ENCODE measurements at places on chromosomes 7 and 10. TPM values are rescaled to one million over a fixed set of nuclear protein-coding genes. Genes with fewer than 3 reads are reported as not detected.

DNA sequence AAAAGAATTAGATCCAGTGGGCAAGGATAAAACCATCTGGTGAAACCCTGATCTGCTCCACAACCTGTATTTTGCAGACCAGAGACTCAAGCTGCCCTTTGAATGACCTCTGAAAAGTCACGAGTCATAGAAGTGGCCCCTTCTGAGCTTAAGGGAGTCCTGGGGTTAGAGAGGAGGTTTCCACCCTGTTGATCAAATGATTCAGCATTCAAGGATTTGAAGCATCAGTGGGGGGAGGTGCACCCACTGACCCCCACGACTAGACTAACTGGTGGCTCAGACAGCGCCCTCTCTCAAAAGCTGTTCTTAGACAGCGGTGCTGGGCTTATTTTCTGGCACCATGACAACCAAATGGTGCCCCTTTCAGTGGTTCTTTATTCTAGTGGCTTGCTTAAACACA lies 44.3 kb downstream of the PLCE1 start:
- no peak for DNase-seq

GRCh38 chr7:101125989-101126650 lies 784 bp upstream of the SERPINE1 start:
- peak; percentile 77 for DNase-seq

DNA sequence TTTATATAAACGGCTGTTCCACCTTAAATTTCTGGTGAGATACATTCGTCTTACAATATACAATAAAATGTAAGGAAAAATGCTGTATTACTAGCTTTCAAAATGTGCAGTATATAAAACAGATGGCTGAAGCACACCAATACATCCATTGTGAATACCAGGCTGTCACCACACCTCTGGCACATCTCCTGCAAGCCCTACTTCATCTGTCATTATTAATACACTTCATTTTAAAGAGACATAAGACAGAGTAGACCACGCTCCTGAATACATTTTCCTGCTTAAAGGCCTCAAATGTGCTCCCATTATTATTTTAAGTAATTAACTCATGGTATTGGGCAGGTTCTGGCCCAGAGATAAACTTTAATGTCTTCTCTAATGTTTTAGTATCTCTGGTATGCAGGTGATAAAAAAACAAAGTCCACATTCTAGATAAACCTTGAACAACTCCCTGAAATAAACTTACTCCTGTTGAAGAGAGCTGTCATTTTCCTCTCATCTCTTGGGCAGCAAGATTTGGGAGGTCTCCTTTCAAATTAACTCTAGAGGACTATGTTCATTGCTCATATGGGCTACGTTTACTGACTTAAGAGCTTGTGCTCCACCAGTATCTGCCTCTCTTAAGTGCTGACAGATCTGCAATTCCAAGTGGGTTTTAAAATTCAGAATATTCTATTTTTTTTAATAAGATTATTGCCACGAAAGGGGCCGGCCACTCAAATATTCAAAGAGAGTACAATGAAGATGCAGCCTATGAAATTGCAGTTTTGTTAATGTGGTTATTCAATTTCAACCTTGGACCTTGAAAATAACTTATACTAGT lies 396.5 kb upstream of the SEMA3D start:
- DNase-seq, result no peak

DNA sequence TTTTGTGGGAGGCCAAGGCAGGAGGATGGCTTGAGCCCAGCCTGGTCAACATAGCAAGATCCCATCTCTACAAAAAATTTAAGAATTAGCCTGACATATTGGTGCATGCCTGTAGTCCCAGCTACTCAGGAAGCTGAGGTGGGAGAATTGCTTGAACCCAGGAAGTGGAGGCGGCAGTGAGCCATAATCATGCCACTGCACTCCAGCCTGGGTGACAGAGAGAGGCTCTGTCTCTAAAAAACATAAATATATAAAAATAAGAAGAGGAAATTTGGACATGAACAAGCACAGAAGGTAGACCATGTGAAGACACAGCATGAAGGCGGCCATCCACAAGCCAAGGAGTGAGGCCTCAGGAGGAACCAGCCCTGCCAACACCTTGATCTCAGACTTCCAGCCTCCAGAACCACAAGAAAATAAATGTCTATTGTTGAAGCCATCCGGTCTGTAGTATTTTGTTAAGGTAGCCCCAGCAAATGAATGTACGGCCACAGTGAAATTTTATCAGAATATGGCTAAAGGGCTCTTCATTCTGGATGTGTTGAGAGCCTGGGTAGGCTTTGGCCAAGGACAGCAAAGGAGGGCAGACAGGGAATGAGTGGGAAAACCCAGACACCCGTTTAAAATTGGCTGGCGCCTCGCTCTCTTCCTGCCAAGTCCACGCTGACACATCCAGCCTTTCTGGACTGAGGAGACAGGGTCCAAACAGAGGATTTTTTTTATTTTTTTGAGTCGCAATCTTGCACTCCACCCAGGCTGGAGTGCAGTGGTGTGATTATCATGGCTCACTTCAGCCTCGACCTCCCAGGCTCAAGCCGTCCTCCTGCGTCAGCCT lies 12.9 kb upstream of the GRID2IP start:
- DNase-seq, result no peak

DNA sequence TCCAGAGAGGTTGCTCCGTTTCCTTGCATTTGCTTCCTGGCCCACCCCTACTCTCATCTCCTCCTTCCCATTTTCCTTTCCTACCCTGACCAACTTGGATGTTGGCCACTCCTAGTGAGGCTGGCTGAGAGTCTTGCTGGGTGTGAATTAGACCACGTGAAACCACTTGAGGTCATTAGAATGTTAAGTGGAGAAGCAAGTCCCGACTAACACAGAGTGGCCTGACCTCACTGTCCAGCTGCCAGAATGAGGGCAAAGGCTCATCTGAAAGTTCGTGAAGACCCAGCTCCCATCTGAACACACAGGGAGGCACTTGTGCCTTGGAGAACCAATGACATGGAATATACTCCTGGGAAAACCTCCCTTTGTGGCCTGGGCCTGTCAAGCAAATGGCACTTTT lies 80.8 kb downstream of the WDR11 start:
- DNase-seq, result no peak

DNA sequence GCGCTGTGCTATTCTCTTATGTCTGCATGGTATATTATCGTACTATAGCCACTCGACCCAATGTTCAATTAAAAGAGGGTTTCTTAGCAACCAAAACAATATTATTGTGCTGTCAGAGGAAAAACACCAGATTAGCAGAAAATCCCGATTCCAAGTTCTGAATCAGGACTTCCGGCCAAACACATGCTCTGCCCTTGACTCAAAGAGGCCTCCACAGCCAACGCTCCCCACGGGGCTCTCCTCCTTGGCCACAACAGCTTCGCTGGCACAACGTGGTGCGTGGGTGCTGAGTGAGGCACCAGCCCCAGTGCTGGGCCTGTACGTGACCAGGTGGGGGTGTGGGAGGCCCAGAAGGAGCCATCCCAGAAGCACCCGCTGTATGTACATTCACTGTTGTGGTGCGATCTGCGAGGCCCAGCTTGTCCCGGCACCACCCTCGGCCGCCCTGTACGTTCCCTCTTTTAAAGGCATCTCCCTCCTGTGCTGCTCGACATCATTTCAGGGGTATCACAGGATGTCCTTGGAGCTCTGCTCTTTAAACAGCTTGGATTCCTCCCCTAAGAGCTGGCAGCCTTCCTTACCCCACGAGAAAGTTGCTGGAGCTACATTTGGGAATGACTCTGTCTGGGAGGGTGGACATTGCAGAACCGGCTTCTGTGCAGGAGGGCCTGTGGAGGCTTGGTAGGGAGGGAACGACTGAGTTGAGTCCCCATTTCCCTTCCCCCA lies 736.2 kb downstream of the PARD3 start:
- peak; percentile 91 for DNase-seq

DNA sequence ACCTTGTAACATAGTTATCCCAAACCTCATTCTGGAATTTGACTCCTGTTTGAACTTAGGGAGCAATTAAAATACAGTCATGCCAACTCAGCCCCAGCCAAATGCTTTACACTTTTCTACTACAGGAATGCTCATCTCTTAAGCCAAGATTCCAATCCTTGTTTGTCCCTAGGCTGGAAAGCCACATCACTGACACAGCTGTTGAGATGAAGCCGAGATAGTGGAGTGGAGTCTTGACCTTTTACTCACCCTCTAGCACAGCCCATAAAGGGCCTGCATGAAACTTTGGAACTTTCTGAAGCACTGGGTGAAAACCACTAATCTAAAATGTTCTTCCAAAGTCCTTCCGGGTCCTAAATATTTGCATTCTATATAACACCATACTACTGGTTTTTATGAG lies 247.3 kb downstream of the ETV1 start:
- peak; percentile 71 for DNase-seq

GRCh38 chr7:84281518-84281917 lies 86.9 kb upstream of the SEMA3A start:
- no peak for DNase-seq

- DNase-seq, result no peak
Observed at GRCh38 chr10:81013771-81014170, 476.1 kb downstream of the SH2D4B start.

DNA sequence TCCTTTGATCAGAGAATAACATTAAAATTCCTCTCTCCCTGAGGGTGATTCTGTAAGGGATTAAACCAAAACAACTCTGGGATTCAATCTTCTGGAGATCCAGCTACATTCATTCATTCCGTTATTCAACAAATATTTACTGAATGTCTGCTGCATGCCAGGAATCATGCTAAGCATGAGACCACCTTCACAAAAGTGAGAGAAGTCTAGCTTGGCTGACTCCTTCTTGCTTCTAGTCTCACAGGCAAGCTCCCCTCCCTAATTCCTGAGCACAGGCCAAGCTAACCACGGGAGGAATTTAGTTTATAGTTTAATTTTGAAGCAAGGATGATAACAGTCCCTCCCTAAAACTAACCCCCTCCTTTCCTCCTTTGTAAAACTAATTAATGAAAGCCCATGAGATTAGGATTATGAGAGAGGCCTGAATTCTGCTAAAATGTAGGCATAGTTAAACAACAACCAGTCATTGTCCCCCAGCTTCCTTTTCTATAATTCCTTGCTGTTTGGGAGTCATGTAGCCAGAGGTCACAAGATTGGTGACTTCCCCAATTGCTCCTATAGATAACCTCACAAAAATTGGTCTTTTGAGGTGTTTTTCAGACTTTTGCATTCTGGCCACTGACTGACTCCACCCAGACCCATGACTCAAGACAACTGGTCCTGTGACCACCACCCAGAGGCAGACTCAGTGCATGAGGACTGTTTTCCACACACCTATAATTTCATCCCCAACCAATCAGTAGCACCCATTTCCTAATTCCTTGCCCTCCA lies 113.5 kb downstream of the ITGB8 start:
- peak; percentile 85 for DNase-seq

DNA sequence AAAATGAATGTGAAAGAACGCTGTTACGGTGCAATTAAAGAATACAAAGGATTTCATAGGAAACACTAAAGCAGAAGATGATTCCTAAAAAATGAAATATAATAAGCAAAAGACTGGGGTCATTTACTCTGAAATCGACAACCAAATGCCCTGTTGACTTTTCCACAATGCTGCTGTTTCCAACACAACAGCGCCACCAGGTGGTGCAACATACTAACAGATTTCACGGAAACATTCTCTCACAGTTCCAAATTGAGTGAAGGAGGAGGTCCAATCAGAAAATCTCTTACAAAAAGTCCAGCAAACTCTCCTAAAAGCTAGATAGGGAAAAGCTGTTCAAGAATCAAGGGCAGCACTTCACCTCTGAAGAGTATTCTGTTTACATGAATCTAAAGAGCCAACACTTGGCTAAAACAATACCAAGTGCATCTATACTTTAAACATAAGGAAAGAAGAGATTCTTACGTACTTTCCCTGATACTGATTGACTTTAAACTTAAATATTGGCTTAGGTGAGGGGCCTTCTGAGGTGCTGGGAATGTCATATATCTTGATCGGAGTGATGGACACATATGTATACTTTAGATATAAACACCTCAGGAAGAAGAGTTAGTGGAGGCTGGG lies 55.9 kb downstream of the UPF2 start:
- DNase-seq, result peak; percentile 88

- peak; percentile 75 for DNase-seq
Observed at GRCh38 chr7:106176414-106177299, 64.5 kb upstream of the SYPL1 start.

DNA sequence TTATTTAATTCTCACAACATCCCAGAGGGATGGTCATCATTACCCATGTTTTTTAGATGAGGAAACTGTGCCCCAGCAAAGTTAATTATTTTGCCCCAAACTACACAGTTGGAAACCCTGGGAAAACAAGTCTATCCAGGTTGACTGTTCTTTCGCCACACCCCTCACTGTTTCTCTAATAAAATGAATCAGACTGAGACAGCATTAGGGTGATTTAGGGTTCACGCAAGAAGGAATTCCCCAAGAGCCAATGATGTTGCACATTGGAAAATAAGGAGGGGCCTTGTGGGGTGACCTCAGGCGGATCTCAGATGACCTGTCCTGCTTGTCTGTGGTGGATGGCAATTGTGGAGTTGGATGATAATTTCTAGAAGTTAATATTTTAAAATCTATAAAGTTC lies 135.7 kb upstream of the TBX20 start:
- DNase-seq, result no peak

GRCh38 chr7:1087465-1087814 lies 473 bp upstream of the GPER1 start:
- DNase-seq, result no peak

- no peak for DNase-seq
Observed at GRCh38 chr7:15007507-15007906, 105.0 kb upstream of the DGKB start.

DNA sequence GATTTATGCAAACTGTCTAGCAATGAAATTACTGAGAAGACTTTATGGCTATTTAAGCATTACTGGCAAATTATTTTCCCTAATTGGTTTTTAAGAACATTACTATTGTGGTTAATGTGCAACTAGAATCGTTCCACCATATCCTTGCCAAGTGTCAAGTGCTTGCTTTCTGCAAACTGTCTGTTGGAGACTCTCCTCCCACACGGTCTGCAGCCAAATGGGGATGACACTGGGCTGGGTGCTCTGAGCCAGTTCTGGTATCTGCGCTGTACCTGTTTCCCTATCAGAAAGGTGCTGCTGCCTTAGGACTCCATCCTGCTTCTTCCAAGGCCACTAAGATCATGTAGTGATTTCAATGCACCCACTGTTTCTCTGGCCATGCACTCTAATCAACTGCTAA lies 110.4 kb downstream of the RAMP3 start:
- no peak for DNase-seq

UPK3B gene
- polyA plus RNA-seq, result 0.33 TPM

ITIH2 gene
- polyA plus RNA-seq, result 3.2 TPM

CLCN1 gene
- 1.1 TPM for polyA plus RNA-seq

SUFU gene
- polyA plus RNA-seq, result 18.4 TPM

PRKG1 gene
- polyA plus RNA-seq, result 50.3 TPM

HYAL4 gene
- not detected for polyA plus RNA-seq

EBF3 gene
- 79.2 TPM for polyA plus RNA-seq

ZCWPW1 gene
- 5.2 TPM for polyA plus RNA-seq

PTPRN2 gene
- polyA plus RNA-seq, result 2.5 TPM

ARHGAP19 gene
- polyA plus RNA-seq, result 10.5 TPM

LAMB4 gene
- polyA plus RNA-seq, result 0.25 TPM

STAG3 gene
- 13.5 TPM for polyA plus RNA-seq

CHST3 gene
- polyA plus RNA-seq, result 13.1 TPM

C1QL3 gene
- polyA plus RNA-seq, result 0.56 TPM

Data from muscle of leg (tissue), 16 donors.